ENCODE measurements at places on chromosomes 16 and 17.

GRCh38 chr17:78557598-78558039 is 19.6 kb downstream of the DNAH17 start:
- no peak for DNase-seq

DNA sequence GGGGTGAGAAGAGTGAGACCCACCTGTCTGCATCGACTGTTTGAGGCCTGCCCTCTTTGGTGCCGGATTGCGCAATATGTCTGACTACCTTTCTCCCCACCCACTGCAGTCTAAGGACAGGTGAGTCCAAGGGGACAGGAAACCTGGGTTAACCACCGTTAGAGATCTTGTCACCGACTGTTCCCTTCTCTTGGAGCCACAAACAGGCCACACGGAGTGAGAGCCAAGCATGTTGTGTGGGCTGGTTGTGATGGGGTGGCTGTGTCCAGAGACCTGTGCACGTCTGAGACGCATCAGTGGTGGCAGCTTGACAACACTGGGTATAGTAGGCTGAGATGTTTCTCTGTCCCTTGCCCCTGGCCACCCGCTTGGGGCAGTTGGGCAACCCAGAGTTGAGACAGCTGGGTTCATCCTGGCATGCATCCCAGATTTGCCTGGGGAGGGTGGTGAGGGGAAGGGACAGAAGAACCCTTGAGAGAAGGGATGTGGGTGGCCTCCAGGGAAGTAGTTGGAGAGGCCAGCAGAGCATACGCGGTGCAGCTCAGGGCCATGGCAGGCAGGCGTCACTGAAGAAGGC is 21.4 kb downstream of the MPRIP start:
- no peak for DNase-seq

GRCh38 chr16:53743149-53743566 is 39.2 kb downstream of the FTO start:
- DNase-seq, result no peak

- no peak for DNase-seq
These were observed 23.9 kb upstream of the DHRS13 start for GRCh38 chr17:28926786-28927185.

DNA sequence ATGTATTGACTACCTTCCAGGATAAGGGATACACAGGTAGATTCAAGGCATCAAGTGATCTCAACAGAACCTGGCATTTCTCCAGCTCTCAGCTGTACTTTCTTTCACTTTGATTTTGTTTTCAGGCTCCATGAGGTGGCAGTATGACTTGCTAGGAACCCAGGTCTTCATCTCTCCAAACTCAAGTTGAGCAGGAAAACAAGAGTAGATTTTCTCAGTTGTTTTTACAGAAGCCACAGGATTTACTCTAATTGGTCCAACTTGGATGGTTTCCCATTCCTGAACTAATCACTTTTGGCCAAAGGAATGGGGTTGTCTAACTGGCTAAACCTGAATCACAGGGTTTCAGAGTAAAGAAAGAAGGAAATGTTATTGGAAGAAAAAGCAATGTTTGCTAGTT is 146.6 kb downstream of the TRIM37 start:
- DNase-seq, result no peak

DNA sequence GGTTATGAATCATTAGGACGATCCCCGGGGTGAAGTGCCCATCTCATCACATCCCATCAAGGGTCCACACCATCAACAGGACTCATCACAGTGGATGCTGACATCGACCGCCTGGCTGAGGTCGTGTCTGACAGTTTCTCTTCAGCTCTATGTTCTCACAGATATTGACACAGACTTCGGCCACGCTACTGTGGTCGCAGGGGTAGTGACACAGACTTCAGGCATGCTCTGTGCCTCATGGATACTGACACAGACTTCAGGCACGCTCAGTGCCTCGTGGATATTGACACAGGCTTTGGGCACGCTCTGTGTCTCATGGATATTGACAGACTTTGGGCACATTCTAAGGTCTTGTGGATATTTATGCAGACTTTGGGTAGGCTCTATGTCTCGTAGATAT is 50.1 kb downstream of the KLHDC4 start:
- no peak for DNase-seq

GRCh38 chr17:41107941-41108450 is 2.8 kb downstream of the KRTAP4-9 start:
- DNase-seq, result no peak

- no peak for DNase-seq
These were observed 10.9 kb downstream of the RAD51C start for GRCh38 chr17:58703137-58703915.

GRCh38 chr17:47013341-47013740 is 34.3 kb upstream of the RPRML start:
- no peak for DNase-seq

DNA sequence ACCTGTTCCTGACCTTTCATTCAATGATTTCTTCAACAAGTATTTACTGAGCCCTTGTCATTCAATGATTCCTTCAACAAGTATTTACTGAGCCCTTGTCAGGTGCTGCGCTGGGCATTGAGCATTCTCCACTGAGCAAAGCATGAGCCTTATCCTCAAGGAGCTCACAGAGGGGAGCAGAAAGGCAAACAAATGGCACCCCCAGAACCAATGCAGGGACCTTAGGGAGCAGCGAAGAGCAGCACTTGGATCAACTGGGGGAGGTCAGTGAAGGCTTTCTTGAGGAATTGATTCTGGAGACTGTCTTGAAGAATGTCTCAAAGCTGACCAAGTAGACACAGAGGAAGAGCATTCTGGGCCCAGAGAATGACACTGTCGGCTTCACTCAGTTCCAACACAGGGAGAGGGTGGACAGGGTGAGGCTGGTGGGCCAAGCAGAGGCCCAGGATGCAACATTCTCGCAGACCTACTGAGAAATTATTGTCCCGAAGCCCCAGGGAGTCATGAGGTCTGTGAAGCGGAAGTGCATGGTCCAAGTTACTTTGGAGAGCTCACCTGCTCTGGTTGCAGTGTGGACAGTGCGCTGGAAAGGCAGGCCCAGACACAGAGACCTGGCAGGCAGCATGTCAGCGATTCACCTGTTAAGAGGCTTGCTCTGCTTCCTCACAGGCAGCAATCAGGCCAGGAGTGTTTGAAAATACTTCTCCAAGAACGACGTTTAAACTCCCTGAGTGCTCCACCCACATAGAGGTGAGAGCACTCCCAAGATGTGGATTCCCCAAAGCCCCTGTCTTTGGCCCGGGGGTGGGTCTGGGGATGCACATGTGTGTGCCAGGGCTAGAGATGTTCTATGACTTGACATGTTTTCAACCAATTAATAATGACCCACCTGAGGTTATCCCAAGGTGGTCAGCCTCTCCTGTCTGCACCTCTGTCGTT is 3.2 kb upstream of the MPO start:
- DNase-seq, result no peak

DNA sequence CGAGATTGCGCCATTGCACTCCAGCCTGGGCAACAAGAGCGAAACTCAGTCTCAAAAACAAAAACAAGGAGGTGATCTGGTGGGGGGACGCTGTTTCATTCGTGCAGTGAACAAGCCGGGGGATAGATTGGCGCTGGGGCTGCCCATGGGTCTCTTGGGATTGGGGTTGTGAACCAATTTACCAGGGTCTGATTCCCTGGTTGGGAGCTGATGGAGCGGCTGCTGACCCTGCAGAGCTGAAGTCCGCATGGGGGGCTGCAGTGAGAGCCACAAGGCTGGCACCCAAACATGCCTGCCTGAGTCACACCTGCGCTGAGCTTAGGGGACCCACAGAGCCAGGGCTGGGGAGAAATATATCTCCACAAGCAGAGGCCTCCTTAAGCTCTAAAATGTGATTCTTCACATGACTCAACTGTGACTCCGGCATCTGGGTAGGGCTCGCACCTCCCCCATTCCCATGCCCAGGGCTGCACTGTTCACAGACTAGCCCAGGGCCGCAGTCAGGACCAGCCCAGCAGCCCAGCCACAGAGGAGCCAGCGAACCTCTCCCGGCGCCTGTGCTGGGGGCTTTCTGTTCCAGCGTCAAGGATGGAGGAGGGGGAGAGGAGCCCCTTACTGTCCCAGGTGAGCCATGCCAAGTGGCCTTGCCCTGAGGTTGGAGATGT is 5.0 kb downstream of the TSPAN10 start:
- no peak for DNase-seq

DNA sequence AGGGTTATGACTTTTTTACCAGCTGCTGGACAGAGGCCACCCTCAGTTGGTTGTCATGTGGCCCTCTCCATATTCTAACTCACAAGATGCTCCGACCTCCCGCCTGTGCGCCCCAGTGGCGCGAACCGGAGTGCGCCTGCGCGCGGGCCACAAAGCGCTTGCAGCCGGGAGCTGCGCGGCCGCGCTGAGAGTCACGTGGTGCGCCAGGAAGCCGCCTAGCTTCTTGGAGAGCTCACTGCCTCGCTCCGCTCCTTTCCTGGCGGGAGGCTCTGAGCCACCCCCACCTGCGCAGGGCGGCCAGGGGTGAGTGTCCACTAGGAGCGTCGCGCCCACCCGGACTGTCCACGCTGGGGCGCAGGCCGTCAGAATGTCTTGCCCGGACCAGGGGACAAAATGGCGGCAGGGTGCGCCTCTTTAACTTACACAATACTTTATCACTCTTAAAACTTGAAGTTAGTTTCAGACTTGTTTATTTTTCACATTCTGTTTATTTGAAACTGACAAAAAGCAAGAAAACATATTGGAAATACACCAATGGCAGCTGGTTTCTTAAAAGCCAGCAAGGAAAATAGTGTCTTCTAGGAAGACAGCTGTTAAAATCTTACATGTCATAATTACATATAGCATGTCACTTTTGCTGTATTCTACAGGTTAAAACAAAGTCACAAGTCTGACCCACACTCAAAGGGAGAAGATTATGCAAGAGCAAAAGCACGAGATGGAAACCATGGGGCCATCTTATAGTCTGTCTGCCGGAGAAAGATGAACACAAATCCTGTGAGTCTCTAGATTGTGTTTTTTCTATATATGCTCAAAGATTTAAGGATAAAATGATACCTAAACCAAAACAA is 357.9 kb downstream of the CNTNAP4 start:
- no peak for DNase-seq

GRCh38 chr16:77514500-77515220 is 79.8 kb upstream of the ADAMTS18 start:
- no peak for DNase-seq

- no peak for DNase-seq
These were observed 31.8 kb downstream of the UBN1 start for GRCh38 chr16:4879049-4879448.

GRCh38 chr16:26905336-26905735 is 161.4 kb upstream of the C16orf82 start:
- DNase-seq, result no peak

DNA sequence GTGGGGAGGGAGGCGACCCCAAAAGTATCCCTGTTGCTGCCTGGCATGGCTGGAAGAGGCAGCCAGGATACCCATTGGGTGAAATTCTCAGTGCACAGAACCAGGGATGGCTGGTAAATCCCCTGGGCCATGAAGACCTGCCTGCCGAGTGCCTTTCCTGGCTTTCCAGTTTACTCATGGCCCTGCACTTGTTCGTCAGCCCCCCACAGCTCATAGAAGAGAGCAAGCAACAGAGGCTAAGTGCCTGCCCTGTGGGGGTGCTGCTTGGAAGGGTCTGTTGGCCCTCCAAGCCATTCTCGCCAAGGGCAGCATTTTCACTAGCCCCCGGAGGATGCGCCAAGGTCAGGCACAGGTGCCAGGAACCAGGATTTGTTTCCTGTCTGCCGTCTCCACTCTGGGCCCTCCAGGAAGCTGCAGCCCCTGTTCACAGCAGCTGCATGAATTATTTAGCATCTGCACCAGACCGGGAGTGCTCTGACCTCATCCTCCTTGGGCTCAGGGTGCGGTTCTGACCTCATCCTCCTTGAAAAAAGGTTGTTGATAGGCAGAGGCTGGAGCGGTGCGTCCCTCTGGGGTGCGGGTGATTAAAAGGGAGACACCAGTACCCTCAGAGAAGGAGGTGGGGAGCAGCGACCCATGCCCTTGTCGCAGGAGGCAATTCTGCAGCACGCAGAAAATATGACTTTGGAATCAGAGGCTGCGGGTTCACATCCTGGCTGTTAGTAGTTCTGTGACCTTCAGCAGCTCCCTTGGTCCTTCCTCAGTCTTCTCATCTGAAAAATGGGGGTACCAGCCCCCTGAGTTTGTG is 14.2 kb upstream of the CD300A start:
- no peak for DNase-seq

- DNase-seq, result no peak
These were observed 11.4 kb downstream of the C16orf95 start for GRCh38 chr16:87305505-87306391.

GRCh38 chr16:47600376-47600775 is 139.2 kb downstream of the PHKB start:
- no peak for DNase-seq

DNA sequence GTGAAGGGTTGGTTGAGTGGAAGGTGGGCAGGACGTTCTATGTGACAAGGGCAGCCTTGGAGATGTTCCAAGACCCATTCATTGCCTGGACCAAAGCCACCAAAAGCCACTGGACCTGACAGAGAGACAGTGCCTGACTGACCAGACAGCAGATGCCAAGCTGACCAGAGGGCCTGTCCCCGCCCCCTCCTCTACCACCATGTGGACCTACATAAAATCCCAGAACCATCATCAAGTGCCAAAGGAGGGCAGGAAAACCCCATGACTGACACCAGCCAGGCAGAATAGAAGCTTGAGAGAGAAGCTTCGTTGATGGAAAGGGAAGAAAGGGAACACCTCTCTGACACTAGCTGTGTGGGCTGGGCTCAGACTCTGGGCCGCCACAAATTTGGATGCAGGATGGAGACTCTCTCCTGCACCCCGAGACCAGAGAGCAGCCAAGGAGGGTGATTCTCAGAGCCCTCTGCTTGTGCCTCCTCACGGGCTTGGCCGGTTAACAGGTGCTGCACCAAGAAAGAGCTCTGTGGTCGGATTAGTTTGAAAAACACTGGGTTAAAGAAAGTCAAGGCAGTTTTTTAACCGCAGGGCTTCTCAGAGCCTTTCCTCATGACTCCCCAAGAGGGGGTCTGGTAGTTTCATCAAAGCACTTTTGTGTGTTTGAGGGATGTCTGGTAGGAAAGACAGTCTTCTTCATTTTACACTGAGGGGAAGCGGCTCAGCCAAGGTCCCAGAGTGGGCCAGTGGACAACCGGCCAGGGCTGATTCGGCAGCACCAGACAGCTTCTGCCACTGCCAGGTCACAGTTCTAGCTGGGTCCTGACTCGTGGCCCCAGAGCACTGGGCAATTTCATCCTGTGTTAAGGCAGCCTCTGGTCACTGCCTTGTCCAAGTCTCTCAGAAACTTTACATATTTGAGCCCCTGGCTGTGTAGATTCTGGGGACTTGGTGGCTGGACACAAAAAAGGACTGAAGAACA is 1.7 kb downstream of the TNFRSF13B start:
- DNase-seq, result no peak

DNA sequence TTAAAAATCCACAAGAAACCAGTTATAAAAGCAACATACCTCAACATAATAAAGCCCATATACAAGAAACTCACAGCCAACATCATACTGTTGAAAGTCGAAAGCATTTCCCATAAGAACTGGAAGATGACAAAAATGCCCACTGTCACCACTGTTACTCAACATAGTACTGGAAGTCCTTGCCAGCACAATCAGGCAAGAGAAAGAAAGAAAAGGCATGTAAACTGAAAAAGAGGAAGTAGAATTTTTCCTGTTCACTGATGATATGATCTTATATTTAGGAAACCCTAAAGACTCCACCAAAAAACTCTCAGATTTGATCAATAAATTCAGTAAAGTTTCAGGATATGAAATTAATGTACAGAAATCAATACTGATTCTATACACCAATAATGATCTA is 45.1 kb downstream of the AHSP start:
- no peak for DNase-seq

- DNase-seq, result no peak
These were observed 45.1 kb downstream of the YPEL2 start for GRCh38 chr17:59376506-59376905.
